ENCODE measurements at places on chromosomes 7 and 10. TPM values are rescaled to one million over a fixed set of nuclear protein-coding genes. Genes with fewer than 3 reads are reported as not detected.

The RAMP3 gene
- not detected for total RNA-seq

The RAB19 gene
- total RNA-seq = 23.9 TPM

The CASTOR2 gene
- 6.4 TPM for total RNA-seq

The RBM17 gene
- 265 TPM for total RNA-seq

DNA sequence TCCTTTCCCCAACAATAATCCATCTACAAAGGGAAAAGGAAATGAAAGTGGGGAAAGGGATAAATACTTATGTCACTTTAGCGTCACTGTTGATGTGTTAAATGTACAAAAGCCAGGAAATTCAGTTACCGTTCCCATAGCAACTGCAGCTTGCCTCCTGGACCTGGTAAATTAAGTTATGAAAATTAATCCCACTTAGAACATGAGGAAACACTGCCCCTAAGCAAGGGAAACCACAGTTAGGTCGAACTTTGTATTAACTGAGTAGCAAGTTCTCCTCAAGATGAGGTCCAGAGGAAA is 338.2 kb upstream of the AOAH start:
- DNase-seq = no peak

GRCh38 chr7:27166531-27167505 is 1.5 kb upstream of the HOXA9 start:
- DNase-seq = no peak

- no peak for DNase-seq
These were observed 1.5 kb upstream of the TSPAN14 start for GRCh38 chr10:80452640-80453039.

DNA sequence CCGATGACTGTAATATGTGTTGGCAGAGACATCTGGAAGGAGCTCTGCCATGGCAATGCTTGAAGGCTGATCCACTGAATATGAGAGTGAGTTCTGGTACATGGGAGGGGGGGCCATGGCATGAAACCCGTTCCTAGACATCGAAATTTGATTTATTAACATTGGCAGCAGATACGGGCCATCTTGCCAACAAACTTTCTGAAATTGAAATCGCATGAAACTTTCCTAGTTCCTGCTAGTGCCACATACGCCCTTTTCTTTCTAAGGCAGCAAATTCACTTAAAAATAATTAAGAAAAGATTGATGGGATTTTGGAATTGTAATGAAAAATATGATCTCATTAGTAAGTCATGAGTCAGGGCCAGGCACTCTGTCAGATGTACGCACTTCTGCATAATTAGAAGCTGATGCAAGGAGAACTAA is 91.8 kb upstream of the KMT2C start:
- DNase-seq = no peak

DNA sequence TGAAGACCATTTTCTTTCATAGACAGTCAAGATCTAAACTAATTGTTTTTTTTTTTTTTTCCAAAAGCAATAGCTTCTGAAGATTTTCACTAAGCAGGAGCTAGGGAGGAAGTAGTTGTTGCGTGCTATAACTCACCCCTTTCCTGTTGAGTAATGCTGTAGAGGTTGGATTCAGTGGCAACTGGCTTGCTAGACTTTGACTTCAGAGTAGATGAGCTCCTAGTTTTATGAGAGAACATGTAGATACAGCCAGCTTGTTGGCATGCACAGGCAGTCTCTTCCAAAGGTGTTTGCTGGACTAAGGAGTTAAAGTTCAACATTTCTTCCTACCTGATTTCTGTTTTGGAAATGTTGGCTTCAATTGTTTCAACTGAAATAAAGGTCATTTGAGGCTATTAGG is 66.2 kb upstream of the MXI1 start:
- no peak for DNase-seq

DNA sequence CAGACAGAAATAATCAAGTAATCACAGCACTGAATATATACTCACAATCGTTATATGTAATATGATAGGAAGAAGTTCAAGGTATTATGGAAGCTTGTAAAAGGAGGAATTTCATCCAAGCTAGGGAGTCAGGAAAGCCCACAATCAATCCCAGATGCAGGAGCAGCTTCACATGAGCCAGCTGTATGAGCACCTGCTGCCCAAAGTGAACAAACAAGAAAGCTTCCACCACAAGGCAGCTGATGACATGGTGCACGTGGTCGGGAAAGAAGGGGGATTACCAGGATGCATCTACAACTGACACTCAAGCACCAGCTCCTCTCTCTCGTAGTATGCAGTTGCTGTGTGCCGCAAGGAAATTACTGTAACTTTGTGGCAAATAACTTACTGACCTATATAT is 225.2 kb downstream of the XPNPEP1 start:
- DNase-seq = no peak

- no peak for DNase-seq
These were observed 123.3 kb upstream of the LAMB4 start for GRCh38 chr7:108253275-108254044.

GRCh38 chr10:101260764-101261481 is 31.7 kb upstream of the LBX1 start:
- no peak for DNase-seq

DNA sequence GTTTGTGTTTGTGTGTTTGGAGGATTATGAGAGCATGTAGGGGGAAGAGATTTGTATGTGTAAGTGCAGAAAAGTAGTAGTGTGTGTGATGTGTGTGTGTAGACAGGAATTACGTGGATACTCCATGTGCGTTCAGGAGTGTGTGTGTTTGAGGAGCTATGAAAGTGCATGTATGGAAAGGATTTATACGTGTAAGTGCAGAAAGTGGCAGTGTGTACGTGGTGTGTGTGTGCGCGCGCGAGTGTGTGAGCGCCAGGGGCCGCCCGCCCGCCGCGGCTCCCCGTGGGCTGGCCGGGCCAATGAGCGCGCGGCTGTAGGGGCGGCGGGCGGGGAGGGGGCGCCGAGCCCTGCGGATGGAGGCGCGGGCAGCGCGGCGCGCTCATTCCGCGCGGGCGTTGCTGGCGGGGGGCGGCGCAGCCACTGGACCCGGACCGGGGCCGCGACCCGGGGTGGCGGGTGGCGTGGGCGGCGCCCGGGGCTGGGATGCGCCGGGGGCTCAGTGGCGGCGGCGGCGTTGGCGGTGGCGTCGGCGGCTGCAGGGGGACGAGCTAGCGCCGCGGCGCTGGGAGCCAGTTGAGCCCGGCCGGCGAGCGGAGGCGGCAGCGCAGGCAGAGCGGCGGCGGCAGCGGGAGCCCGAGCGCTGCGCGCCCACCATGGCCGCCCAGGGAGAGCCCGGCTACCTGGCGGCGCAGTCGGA is at the start of gene BICC1:
BICC1 (plus strand) TSS at position 382 of the 697 bp plus-strand sequence; CDS start at position 654, 272 bp downstream.
- no peak for DNase-seq

DNA sequence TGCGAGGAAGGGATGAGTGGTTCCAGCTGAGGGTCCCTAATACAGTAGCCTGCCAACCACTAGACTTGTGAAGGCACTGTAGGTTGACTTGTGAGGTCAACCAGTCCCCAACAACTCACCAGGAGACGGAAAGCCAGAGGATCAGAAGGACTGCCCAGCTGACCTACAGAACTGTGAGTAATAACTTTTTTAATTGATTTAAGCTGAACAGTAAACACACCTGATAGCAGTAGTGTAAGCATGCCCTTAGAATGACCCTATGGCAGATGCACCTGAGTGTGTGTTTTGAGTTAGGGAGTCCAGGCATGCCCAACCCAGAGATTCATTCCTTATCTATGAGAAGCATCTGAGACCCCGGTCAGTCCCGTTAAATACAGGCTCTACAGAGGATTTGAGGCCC is 14.1 kb downstream of the PRLHR start:
- DNase-seq = no peak
